Midbrain (tissue), 1 donor: ENCODE measurements at places on chromosomes 12 and 14.

DNA sequence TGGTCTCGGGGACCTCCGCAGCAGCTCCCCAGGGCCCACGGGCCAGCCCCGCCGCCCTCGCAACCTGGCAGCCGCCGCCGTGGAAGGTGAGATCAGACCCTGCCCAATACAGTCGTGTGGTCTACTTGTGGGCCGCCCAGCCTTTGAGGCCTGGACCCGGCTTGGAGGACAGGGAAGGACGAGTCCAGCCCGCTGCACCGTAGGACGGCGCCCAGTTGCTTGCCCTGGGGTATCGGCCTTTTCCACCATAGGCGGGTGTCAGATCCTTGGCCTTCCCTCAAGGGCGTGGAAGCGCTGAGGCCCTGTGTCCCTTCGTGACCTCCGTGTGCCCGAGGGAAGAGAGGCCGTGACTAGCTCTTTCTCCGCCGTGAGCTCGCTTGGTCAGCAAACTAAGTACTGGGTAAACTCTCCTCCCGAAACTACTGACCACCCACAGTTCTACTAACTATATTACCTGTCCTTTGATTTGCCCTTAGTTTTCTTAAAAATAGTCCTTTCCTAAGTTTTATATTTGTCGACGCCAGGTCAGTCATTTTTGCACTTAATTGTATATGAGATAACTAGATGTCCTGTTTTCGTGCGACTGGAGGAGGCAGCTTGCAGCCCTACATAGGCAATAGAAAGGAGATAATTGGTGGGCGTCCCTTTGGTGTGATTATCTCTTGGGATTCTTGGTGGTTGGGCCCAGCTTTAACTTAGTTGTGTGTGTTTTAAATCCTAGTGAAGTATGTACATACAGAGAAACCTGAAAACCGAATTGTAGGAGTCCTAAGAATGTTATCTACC lies 757 bp downstream of the SLC25A3 start:
- DNase-seq = peak; percentile 25

- no peak for DNase-seq
Observed at GRCh38 chr12:97313471-97314190, 149.0 kb upstream of the RMST start.

DNA sequence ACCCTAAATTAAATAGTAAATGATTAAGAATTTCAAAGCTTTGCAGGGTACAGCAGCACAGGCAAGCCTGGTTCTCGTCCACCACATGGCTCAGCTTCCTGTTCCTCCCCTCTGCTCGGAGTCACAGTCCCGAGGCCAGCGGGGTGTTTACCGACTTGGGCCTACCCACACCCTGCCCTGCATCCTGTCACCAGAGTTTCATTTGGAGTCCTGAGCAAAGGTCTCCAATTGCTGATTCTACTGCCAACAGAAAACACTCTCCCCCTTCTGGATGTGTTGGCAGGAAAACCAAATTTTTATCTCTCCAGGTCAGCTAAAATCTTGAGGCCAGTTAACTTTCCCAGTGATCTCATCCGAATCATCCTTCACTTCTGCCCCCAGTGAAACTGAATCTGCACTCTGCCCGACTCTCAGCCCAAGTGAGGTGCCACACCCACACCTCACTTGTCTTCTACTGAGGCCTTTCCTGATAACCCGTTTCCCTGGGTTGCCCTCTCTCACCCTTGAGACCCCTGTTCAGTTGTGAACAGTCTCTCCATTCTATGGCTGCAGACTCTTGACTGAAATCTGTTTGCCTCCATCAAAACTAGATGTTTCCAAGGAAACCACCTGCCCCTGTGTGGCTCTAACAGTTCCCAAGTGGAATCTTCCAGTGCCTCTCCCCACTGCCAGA lies 71.2 kb downstream of the VCPKMT start:
- no peak for DNase-seq

GRCh38 chr12:49720214-49720613 lies 13.0 kb upstream of the FMNL3 start:
- DNase-seq = no peak

- no peak for DNase-seq
Observed at GRCh38 chr12:22792138-22792537, 167.2 kb downstream of the ETNK1 start.

GRCh38 chr12:21751517-21751916 lies 23.0 kb downstream of the KCNJ8 start:
- no peak for DNase-seq

DNA sequence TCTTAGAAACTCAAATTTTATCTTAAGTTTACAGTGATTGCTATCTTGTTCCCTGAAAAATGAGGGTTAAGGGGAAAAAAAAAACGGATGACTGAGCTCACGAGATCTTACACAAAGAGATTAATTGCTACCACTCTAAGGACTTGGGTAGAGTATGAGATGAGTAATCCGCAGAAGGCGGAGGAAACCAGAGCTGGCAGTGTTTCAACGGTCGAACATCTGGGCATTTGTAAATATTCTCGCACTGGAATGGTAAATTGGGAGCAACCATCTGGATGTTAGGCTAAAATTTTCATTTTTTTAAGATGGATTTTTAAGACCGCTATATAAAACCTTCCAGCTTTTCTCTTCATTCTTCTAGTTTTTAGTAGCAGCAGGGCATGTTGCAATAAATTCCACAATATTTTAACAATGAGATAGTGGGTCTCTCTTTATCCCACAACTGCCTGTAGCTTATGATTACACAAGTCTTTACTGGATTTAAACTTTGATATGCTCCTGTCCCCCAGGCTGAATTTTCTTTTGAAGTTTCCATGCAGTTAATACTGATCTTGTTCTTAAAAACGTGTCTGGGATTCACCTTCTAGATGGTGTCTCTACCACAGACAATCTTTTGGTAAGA lies 1324.1 kb downstream of the AACS start:
- no peak for DNase-seq

GRCh38 chr12:4496145-4496838 lies 42.4 kb upstream of the RAD51AP1 start:
- no peak for DNase-seq

GRCh38 chr12:107200394-107200793 lies 107.0 kb upstream of the CRY1 start:
- DNase-seq = no peak

GRCh38 chr12:93742110-93742934 lies 65.1 kb downstream of the CRADD start:
- peak; percentile 75 for DNase-seq

DNA sequence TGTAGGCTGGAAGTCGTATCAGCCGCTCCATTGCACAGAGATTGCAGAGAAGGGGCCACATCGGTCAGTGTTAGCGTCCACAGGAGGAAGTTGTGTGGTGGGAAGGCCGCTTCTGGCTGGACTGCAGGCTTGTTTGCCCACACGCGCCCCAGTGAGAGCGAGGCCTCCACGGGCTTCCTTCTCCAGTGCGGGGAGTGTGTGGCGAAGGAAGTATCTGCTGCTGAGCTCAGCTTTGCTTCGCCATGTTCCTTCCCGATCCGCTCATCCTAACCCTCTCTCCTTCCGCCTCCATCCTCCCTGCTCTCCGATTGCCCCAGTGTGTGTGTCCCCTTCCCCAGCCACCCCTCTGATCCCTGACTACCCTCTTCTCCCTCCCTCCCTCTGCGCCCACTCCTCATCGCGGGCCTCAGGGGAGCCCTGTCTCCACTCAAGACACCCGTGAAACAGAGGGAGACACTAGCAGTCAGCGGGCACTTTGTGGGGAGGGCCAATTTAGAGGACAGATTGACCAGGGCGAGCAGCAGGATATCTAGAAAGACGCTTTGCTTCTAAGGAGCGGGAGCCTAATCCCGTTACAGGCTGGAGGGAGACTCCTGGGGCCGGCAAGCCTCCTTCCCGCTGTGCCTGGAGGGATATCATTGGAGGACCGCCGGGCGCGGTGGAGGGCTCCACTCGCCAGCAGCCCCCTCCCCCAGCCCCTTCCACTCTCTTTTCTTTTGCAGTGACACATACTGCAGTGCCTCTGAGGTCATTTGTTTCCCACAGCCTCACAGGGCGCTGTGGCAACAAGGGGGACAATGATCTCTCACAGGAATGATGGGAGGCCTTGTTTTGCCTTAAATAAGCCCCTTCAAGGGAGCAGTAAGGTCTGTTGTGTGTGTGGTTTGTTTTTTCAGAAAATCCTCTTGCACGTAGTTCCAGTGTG lies 428.8 kb downstream of the ZFP36L1 start:
- peak; percentile 48 for DNase-seq

DNA sequence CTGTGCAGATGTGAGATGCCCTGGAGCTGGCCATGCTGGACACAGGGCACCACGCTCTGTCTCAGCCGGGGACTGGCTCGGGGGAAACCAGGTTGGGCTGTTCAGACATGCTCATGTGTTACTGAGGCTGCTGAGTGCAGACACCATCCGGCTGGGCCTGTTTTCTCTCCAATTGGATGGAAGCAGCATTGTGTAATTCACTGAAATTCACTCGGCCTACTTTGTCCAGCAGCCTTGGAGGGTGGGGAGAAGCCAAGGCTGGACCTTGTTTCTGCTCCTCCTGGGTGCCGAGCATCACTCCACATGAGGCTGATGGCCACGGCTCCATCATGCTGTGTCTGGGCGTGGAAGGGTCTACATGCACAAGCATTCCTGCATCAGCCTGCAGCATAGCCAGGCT lies 130.7 kb downstream of the SMOC1 start:
- DNase-seq = no peak

DNA sequence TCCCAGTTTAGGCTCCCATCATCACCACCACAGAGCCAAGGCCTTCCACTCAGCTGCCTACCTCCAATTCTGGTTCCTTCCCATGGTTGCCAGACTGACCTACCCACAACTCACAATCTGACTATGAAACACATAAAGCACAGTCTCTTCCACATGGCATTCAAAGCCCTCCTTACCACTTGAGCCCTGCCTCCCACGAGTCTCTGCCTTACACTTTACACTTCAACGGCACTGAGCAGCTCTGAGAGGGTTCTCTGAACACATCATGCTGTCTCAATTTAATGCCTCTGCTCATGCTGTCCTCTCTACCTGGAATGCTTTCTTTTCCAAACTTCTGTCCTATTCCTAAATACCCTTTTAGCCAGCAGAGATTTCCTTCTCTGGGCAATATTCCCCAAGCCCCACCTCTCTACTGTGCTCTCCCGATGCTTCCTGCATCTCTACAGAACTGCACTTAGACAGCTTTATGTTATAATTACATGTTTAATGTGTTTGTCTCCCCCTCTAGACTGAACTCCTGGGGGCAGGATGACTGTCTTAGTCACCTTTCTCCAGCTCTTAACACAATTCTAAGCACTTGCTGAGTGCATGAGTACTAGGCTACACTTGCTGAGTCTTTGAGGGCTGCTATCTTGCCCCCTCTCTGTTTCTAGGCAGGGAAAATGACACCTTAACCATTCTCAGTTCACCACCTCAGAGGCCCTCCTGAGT lies 23.5 kb downstream of the FMNL3 start:
- DNase-seq = no peak

- DNase-seq = no peak
Observed at GRCh38 chr12:26571560-26571959, 261.4 kb downstream of the ITPR2 start.

- peak; percentile 38 for DNase-seq
Observed at GRCh38 chr12:46224386-46224785, 44.5 kb downstream of the SLC38A1 start.

- DNase-seq = no peak
Observed at GRCh38 chr14:67784244-67784823, 32.1 kb downstream of the ZFYVE26 start.

DNA sequence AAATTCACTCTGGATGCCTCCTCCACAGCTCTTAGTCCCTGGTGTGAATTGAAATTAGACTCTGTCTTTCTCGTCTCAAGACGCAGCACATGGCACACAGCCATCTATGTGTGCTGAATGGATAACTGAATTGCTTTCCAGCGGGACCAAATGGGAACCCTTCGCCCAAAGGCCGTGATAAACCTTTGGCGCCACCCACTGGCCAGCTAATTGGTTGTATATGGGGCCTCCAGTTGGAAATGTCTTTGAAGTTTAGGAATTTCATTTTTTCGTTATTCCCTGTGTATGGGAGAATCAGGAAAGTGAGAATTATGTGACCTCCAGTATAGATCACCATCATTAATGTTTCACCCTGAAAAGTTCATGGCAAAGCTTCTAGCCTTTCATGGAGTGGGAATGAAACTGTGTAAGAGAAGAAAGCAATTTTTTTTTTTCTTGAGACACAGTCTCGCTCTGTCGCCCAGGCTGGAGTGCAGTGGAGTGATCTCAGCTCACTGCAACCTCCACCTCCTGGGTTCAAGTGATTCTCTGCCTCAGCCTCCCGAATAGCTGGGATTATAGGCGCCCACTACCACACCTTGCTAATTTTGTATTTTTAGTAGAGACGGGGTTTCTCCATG lies 9.8 kb upstream of the HSP90AA1 start:
- peak; percentile 90 for DNase-seq

DNA sequence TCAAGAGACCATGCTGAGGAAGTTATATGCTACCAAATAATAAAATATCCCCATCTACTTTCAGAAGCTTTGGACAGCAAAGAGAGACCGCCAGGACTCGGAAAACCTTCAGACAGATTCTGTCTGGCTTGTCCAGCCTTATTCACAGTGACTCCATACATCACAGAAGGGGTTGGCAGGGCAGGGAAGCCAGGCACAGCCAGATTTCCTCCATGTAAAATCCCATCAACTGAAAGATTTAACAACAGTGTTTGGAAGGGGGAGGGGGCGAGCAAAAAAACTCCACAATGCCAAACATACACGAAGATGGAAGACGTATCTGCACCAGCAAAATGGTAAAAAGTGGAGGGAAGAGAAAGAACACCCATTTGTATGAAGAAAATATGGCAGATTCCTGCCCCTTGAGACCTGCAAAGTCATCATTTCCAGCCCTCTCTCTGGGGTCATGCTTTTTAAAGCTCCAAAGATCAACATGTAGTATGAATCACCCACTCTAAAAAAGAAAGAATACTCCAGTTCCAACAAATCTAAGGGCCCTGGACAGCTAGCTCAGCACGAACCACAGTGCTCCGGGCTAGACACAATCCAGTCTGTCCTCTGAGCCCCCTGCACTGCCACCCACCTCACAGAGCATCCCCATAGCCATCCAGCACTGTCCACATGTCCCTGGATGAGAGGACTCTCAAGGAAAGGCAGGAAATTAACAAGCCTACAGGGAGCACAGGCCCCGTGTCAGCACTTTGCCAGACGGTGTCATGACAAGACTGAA lies 116.4 kb downstream of the DICER1 start:
- no peak for DNase-seq

GRCh38 chr12:79409562-79409961 lies 281.2 kb downstream of the PAWR start:
- DNase-seq = no peak

DNA sequence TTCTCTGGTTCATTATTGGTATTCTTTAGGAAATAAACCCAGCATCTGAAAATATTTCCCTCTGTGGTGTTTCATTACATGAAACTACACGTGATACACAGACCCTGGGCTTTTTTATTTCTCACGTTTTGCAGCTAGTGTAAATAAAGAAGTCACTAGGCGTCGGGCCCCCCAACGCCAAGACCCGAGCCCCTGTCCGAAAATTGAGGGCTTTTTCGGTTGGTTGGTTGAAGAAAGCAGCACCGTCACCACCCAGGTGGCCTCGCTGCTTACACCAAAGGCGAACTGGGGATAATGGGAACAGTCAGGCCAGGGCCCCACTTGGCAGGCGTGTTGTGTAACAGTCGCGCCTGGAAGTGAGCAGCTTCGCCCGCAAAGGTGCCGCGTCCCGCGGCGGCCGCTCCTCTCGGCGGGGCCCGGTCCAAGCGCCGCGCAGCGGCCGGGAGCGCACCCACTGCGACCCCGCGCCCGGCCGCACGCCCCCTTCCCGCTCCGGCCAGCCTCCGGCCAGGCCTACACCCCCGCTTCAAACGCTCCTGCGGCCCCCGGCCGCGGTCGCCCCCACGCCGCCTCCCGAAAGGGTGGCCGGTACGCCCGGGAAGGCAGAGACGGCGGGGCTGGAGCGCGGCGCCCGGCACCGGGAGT lies 1.2 kb downstream of the DUSP16 start:
- peak; percentile 62 for DNase-seq
